Fibroblast of skin of right biceps (primary cell): ENCODE measurements at places on chromosomes 12 and 14.

GRCh38 chr12:121444842-121445202 is 44.9 kb downstream of the RNF34 start:
- DNase-seq: no peak

- DNase-seq: no peak
Measured at GRCh38 chr12:75764091-75764841, 252.9 kb upstream of the KRR1 start.

DNA sequence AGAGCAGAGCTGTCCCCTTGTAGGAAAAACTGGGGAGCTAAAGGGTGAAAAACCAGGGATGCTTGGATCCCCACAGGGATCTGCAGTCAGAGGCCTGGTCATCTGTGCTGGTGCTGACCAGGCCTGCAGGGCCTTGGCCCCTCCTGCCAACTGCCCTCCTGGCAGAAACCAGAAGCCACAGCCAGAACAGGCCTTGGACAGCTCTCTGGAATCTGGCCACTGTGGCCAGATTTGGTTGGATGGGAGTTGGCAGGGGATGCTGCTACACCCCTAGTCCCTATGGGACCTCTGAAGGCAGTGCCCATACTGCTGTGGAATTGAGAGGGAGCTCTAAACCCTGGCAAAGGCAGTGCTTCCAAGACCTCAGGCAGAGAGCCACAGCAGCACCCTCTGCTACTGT is 9.2 kb upstream of the GPX2 start:
- no peak for DNase-seq

- DNase-seq: no peak
Measured at GRCh38 chr12:44357494-44357893, 518.6 kb downstream of the NELL2 start.

GRCh38 chr14:54877015-54877702 is 25.5 kb downstream of the GCH1 start:
- peak; percentile 24 for DNase-seq

DNA sequence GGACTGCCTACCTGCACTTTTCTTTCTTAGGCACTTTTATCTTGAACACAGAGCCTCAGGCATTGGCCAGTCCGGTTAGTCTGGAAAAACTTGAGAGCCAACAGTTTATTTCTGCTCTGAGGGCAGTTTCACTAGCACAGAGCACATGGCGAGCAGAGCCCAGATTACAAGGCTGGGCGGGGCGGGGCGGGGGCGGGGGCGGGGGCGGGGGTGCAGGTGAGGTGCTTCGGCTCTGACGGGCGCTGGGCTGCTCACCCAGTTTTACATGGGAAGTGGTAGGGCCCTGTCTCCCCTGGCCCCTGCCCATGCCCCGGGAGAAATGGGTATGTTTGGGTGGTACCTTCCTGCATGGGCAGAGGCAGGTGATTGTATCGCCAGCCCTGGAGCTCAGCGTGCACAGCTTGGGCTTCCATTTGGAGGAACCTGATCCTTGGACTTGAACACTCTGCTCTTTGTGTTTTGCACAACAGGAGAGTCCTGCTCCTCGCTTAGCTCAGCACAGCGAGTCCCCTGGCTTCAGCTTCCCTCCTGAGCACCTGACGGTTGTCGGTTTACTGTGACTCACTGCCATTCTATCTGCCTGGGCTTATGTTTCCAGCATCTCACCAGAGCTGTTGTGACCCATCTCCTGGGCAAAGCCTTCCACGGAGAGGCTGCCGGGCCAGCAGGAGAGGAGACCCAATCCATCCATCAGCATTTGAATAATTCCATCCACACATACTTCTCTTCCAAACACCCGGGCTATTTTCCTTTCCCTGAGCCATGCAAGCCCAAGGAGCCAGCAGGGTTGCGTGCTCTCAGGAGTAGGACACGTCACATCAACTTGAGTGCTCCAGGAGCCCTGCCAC is 108.5 kb downstream of the ARF6 start:
- peak; percentile 74 for DNase-seq

DNA sequence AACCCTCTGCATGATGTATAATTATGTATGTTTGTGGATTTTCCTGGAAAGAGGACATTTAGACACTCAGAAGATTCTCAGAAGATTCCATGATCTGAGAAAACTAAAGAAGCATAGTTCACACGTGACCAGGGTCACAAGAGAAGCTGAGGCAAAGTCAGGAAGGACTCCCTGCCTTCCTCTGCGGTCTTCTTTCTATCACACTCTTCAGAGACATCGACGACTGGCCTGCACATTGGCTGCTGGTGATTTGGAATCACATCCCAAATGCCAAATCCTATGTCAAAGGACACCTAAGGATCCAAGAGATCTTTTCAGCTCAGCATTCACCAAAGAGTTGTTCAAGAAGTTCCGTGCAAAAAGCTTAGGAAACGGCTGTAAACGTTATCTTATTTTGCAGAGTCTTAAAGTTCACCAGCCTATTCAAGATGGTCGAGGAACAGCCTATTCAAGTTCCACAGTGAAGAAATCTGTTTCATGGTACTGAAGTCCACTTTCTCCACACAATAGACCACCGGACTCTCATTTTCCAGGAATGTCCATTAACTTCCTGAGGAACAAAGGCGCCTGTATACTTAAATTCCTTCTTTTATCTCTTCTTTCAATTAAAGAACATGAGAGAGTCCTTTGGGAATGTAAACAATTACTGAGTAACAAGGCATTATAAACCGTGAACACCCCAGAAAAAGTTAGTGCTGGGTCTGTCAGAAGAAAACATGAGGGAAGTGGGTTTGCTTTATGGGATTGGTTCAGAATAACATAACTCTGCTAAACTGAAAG is 42.1 kb downstream of the IGF1 start:
- no peak for DNase-seq

- DNase-seq: no peak
Measured at GRCh38 chr14:61563162-61563511, 132.2 kb upstream of the HIF1A start.

GRCh38 chr12:98924-99352 is 32.4 kb downstream of the IQSEC3 start:
- DNase-seq: no peak

GRCh38 chr12:109767456-109767855 is 53.8 kb downstream of the FAM222A start:
- no peak for DNase-seq

GRCh38 chr12:125249066-125249824 is 184.0 kb downstream of the AACS start:
- peak; percentile 8 for DNase-seq

GRCh38 chr12:54273981-54274380 is 5.9 kb downstream of the CBX5 start:
- no peak for DNase-seq

GRCh38 chr12:111596985-111597830 is 1.9 kb downstream of the ATXN2 start:
- peak; percentile 63 for DNase-seq

GRCh38 chr12:8689681-8690080 is 8.1 kb upstream of the RIMKLB start:
- no peak for DNase-seq

DNA sequence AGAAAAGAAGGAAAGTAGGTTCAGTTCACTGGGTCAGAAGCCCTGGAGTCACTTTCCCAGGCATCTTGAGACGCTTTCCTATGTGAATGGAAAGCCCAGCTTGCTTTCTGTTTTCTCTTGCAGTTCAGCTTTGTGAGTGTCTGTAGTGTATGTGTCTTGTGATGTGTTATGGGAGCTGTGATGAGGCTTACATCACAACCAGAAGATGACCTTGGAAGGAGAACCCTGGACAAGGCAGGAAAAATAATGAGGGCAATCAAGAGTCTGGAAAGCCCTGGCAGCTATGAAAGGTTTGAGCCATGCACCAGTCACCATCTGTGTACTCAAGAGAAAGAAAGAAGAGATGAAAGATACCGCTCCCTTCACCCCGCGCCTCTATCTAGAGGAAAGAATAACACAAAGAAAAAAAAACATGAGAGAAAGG is 35.2 kb upstream of the PTGR2 start:
- DNase-seq: no peak

GRCh38 chr14:85512451-85512850 is 17.5 kb upstream of the FLRT2 start:
- no peak for DNase-seq

DNA sequence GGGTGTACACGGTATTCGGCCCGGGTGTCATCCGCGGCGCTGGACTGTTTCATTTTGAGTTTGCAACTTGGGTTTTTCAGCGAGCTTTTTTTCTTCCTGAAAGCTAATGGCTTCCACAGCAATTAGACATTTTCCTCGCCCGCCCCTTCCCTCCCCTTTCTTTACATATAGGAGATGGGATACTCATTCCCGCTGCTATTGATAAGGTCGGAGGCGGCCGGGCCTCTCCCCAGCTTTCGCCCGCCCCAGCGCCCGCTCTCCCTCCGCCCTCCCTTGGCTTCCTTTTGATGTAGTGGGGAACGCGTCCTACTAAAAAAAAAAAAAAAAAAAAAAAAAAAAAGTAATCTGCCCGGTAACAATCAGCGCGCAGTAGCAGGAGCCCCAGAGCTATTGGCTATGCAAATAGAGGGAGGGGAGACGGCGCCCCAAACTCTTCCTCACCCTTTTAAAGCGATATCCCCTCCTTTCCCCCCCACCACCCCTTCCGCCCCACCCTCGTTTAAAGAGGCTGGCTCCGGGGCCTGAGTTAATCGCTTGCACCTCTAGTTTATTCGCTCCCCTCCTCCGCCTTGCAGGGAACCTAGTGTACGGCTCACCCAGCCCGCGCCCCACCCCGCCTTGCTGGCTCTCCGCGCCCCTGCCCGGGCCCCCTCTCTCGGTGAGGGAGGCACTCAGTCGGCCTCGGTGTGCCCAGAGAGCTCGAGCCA is 1.7 kb upstream of the CCND2 start:
- DNase-seq: peak; percentile 45

DNA sequence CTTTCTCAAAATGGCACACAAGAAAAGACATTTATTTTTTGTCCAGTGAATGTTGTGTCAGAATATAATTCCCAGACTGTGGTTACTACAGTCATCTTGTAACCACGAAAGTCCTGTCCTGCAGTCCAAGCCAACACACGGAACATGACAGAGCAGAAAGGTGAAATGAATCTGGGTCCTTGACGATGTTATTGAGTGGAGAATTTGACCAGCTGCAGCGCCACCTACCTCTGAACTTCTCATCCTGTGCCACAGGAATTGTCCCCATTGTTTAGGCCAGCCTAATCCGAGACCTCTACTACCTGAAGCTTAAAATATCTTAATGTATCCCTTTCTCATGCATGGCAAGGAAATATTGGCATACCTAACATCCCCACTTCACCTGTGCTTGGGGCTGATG is 64.1 kb upstream of the OTX2 start:
- DNase-seq: no peak

DNA sequence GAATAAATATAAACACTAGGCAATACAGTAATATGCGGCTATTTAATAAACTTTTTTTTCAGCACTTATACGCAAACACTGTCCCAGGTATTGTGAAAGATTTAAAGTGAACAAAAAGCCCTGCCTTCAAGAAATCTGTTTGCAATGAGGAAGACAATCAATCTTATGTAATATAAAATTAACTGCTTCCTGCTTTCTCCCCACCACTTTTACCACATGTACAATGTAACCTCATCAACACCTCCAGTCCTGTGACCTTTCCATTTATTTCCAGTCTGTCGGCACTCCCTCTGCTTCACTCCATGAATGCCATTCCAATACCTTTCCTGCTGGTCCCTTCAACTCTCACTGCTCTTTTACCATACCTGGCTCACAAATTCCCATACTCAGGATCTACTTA is 10.5 kb downstream of the SNX6 start:
- DNase-seq: no peak

GRCh38 chr14:30193101-30193500 is 265.5 kb upstream of the PRKD1 start:
- DNase-seq: peak; percentile 35

DNA sequence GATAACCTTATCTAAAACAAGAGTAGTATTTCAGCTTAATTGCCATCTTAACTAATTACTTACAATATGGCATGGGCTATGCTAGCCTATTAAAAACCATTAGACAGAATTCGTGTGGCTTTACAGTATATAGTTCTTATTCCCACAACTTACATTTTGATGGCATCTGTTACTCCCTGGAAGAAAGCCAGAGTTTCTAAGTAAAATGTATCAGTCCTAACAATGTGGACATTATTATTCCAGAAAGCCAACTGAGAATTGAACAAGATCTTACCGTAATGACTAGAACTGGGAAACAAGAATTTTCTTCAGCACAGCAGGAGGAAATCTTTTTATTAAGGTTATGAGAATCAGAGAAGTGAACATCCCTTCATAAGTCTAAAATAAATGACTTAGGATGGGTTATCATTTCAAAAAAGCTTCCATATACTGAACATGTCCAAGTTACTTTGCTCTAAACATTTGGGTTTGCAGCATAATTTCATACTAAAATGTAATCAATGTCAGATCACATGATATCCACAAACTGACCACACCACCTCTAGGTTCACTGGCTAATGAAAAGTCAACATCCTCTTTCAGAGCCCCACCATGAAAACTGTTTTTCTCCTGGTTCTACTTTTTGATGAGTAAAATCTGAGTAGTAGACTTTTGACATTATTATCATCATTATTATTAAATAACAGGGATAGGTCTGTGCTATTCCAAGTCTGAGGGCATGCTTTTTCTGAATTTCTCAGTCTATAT is 179.7 kb downstream of the SSPN start:
- DNase-seq: peak; percentile 46

- no peak for DNase-seq
Measured at GRCh38 chr12:82363990-82364389, 5.7 kb downstream of the METTL25 start.

DNA sequence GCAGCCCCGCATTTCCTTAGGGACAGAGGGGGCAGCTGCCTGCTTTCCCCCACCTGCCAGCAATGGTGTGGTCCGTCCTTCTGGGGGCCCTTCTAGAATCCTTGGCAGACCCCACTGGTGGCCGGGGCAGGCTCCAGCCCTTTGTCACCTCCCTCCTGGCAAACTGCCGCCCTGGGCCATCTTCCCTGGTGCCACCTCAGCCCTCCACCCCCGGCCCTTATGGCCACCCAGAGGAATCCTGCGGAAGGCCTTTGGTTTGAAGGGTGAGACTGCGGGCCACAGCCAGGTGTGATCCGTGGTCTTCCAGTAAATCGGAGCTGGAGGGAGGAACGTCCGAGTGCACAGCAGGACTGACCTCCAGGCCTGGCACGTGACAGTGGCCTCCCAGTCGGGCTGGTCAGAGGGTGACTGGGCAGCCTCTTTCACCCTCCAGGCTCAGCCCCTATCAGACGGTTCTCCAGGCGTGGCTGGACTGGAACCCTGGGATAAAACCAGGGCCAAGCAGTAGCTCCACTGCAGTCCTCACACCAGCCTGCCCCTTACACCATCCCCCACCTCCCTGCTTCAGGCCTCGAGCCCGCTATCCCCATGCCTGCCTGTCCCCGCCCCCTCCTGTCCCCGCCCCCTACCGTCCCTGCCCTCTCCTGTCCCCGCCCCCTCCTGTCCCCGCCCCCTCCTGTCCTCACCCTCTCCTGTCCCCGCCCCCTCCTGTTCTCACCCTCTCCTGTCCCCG is 12.4 kb downstream of the FBRSL1 start:
- DNase-seq: no peak

DNA sequence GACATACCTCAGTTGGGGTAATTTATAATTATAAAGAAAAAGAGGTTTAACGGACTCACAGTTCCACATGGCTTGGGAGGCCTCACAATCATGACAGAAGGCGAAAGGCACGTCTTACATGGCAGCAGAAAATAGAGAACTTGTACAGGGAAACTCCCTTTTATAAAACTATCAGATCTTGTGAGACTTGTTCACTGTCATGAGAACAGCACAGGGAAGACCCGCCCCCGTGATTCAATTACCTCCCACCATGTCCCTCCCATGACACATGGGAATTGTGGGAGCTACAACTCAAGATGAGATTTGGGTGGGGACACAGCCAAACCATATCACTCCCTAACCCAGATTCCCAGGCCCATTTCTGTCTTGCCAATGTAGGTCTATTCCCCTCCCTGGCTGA is 22.1 kb downstream of the MYO1H start:
- DNase-seq: no peak

- no peak for DNase-seq
Measured at GRCh38 chr12:29734734-29735133, 49.0 kb downstream of the TMTC1 start.
